ENCODE measurements at places on chromosomes 2 and 18.
A peak's percentile ranks its signal among the peaks of the same experiment; 100 is the strongest.

GRCh38 chr2:112151271-112151670 lies 13.1 kb downstream of the FBLN7 start:
- no peak for DNase-seq

- DNase-seq: no peak
Observed at GRCh38 chr2:10617241-10617640, 72.5 kb downstream of the NOL10 start.

- DNase-seq: peak; percentile 75
Observed at GRCh38 chr2:27754138-27754588, 17.4 kb upstream of the MRPL33 start.

DNA sequence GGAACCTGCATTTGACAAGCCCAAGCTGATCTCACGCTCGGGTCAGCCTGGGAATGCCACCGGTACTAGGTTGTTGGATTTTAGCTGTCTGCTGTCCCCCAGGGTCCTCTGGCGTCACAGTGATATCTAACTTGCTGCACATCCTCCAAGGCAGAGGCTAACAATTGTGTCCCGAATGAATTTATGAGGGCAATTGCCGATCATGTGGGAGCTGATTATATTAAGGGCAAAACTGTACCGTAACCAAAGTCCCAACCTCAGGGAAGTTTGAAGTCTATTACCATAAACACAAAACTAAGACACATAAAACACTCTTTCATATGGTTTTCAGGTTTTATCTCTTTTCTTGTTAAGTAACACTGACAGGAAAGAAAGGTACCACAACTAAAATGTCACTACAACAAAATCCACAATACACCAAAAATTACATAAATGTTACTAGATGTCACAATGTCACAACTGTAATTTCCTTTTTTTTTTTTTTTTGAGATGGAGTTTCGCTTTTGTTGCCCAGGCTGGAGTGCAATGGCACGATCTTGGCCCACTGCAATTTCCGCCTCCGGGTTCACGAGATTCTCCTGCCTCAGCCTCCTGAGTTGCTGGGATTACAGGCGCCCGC lies 6.7 kb downstream of the UXS1 start:
- DNase-seq: no peak
